ENCODE measurements at places on chromosomes 6 and 20.

DNA sequence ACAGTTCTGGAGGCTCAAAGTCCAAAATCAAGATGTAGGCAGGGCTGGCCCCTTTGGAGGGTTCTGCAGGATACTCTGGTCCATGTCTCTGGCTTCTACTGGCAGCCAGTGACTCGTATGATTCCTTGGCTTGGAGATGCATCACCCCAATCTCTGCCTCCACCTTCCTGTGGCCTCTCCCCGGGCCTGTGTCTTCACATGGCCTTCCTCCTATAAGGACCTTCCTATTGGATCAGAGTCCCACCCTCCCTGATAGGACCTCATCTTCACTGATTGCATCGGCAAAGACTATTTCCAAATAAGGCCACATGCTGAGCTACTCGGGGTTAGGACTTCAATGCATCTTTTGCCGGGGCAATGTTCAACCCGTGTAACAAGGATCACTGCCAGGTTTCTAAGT, 509.0 kb downstream of the CD83 start:
- DNase-seq: no peak

- no peak for DNase-seq
These were observed 43.9 kb downstream of the ATG5 start for GRCh38 chr6:106281661-106282060.

DNA sequence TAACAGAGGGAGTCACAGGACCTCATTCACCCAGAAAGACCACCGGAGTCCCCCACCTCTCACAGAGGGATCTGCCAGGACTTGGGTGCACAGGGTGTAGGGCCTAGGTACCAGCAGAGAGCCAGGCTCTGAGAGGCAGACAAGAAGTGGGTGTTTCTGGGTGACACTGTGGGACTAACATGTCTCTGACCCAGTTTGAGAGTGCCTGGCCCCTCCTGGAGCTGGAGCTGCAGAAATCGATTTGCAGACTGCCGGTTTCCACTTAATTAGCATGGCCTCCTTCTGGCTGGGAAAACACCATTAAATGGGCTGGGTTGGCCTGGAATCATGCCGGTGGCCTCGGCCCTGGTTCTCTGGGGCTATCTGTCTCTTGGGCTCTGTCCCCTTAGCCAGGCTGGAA, 59.2 kb downstream of the PPP1R16B start:
- DNase-seq: no peak

GRCh38 chr6:112911959-112912358, 564.8 kb downstream of the RFPL4B start:
- no peak for DNase-seq

GRCh38 chr6:135465307-135465706, 32.2 kb downstream of the AHI1 start:
- no peak for DNase-seq

DNA sequence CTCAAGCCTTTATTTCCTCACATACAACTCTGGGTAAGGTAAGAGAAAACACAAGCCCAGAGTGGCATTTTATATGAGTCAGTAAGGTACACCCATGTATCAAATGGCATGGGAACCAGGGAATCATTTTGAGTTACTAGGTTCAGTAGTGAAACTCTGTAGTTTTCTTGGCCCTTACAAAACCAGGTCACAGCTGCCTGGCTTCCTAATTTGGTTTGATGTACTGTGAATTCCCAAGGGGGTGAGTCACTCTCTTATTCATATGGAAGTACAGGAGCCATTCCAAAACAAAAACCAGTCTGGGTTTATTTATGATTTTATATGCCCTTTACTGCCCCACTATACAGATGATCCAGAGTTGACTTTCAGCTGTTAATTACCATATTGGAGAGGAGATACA, 70.7 kb downstream of the PDE7B start:
- DNase-seq: no peak

DNA sequence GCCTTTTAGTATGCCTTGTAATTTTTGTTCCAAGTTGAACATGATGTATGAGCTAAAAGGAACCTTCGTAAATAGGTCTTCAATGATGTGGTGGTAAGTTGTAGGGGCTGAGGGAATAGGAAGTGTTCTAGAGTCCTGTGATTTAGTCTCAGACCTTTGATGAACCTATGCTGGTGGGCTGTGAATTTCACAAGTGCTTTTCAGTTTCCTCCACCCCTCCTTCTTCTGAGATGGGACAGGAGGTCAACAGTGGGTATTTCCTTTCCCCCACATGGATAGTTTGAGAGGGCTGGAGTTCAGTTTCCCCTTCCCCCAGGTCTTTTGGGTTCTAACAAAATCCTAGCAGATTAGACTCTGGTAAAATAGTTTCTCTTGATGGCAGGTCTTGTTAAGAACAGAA, 121.0 kb upstream of the ATXN1 start:
- no peak for DNase-seq

DNA sequence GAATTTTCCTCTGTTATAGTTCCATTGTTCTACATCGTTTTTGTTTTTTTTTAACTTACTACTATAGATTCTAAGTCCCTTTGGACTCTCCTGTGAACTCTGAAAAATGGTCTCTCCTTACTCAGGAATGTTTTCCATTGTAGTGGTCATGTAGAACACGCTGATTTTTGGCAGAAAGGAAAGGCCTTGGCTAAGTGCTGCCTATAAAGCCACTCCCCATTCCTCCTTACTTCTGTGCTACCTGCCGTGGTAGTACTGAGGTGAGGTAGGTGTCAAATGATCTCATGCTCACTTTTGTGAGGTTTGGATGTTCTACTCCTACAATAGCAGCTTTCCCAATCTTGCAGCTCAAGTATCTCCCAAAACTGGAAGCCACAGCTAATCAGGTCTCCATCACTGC, 270.7 kb downstream of the SLC35F1 start:
- no peak for DNase-seq

- DNase-seq: no peak
These were observed 28.8 kb downstream of the RWDD2A start for GRCh38 chr6:83221889-83222479.

Measured in Peyer's patch (tissue), 4 donors.